NCI-H460 (cell line): ENCODE measurements at places on chromosomes 6 and 20. TPM values are rescaled to one million over a fixed set of nuclear protein-coding genes. Genes with fewer than 3 reads are reported as not detected.

IYD gene
- not detected in 2 replicates for total RNA-seq

C20orf144 gene
- total RNA-seq: not detected in 2 replicates

CLIC5 gene
- total RNA-seq: not detected in 2 replicates

BPIFA1 gene
- not detected in 2 replicates for total RNA-seq

PAK5 gene
- total RNA-seq: not detected in 2 replicates

POPDC3 gene
- 44.7 and 45.1 TPM in 2 replicates for total RNA-seq

RAMACL gene
- 0.17 TPM in 1 of 2 replicates, not detected in the other for total RNA-seq

LY6G6C gene
- not detected in 2 replicates for total RNA-seq

HLA-DRA gene
- total RNA-seq: 0.12 TPM in 1 of 2 replicates, not detected in the other

TREM1 gene
- total RNA-seq: 0.67 TPM in 1 of 2 replicates, not detected in the other

FAM162B gene
- 0.32 TPM in 1 of 2 replicates, not detected in the other for total RNA-seq

TMEM217 gene
- total RNA-seq: 0.10 TPM in 1 of 2 replicates, not detected in the other

PRR18 gene
- 0.20 and 0.35 TPM in 2 replicates for total RNA-seq

TFAP2C gene
- 11.3 and 11.8 TPM in 2 replicates for total RNA-seq

CLIC1 gene
- 376 and 448 TPM in 2 replicates for total RNA-seq

SLC4A11 gene
- 65.8 and 71.0 TPM in 2 replicates for total RNA-seq

BACH2 gene
- 0.14 and 0.15 TPM in 2 replicates for total RNA-seq

FOXS1 gene
- total RNA-seq: not detected in 2 replicates

PRDM13 gene
- total RNA-seq: 1.6 and 2.8 TPM in 2 replicates

BFSP1 gene
- total RNA-seq: 3.9 and 4.1 TPM in 2 replicates

SH3BGRL2 gene
- total RNA-seq: 0.32 and 0.61 TPM in 2 replicates

MTFR2 gene
- 5.7 and 6.0 TPM in 2 replicates for total RNA-seq

OPRL1 gene
- 0.17 and 0.32 TPM in 2 replicates for total RNA-seq

VEGFA gene
- total RNA-seq: 73.7 and 85.5 TPM in 2 replicates

LPA gene
- total RNA-seq: not detected in 2 replicates

TUBB1 gene
- not detected in 2 replicates for total RNA-seq

BANF2 gene
- not detected in 2 replicates for total RNA-seq

WFDC12 gene
- not detected in 2 replicates for total RNA-seq

CAP2 gene
- 6.7 and 7.6 TPM in 2 replicates for total RNA-seq

GJA10 gene
- total RNA-seq: not detected in 2 replicates

EYS gene
- total RNA-seq: not detected in 2 replicates

ADGRB3 gene
- 2.3 and 3.2 TPM in 2 replicates for total RNA-seq

CLPSL1 gene
- not detected in 2 replicates for total RNA-seq

BPIFB1 gene
- total RNA-seq: not detected in 2 replicates

KCNK16 gene
- total RNA-seq: not detected in 2 replicates

SLC2A10 gene
- total RNA-seq: 0.23 and 0.30 TPM in 2 replicates

KIAA0408 gene
- total RNA-seq: 0.09 TPM in 1 of 2 replicates, not detected in the other

FABP7 gene
- not detected in 2 replicates for total RNA-seq

ENPP1 gene
- 1.7 and 1.9 TPM in 2 replicates for total RNA-seq

CAPN11 gene
- total RNA-seq: not detected in 2 replicates

NXT1 gene
- total RNA-seq: 54.8 and 62.7 TPM in 2 replicates

SALL4 gene
- 1.6 and 2.3 TPM in 2 replicates for total RNA-seq

CALHM4 gene
- total RNA-seq: not detected in 2 replicates

PRRT1 gene
- total RNA-seq: 0.20 and 0.37 TPM in 2 replicates

EFCAB8 gene
- total RNA-seq: not detected in 2 replicates

OPN5 gene
- total RNA-seq: not detected in 2 replicates

TTLL9 gene
- total RNA-seq: not detected in 2 replicates

FUCA2 gene
- 64.2 and 74.8 TPM in 2 replicates for total RNA-seq

SLCO4A1 gene
- 91.6 and 97.1 TPM in 2 replicates for total RNA-seq
